Globus pallidus (tissue), 1 donor: ENCODE measurements at places on chromosomes 16 and 17.

DNA sequence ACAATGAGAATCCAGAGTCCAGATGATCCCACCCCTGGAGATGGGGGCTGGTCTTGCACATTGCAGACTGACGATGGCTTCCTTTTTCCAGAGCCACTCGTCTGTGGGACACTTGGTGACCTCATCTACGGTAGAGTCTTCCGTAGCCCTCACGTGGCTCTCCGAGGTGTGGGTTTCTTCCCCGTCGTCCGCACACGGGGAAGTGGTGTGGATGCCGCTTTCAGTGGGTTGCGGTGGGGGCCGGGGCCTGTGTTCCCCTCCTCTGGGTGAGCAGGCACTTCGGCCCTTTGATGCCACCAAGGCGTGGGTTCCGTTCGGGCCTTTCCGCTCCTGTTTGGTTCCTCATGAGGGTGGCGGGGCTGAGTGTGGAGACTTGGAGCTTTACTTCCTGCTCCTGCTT lies 21.4 kb downstream of the BAIAP2 start:
- DNase-seq, result no peak

DNA sequence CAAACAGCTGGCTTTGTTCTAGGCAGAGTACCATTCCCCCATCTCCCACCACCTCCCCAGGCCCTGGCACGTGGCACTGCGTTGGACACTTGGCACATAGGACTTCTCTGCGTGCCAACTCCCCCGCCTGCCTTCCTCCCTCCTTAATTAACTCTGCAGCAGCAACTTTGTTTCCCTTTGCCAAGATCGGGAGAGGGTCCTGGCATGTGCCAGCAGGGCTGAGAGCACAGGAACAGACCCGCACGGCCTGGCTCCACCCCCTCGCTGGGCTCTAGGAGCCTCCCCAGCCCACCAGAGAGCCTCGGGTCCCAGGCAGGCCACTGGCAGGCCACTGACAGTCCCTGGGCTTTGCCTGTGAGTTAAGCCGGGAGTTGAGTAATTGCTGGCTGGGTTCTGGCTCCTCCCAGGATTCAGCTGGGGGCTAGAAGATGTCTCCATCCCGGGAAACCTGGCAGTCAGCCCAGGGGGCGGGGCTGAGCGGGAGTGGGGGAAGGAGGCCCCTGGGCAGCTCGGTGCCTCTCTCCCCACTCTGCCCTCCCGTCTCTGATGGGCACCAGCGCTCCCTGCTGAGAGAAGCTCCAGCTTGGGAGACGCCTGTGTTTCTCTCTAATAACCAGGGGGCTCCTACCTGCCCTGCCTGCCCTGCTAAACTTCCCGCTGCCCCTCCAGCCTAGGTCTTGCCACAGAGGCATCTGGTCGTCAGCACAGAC lies 224.0 kb upstream of the TNRC6C start:
- peak; percentile 93 for DNase-seq

GRCh38 chr16:86241681-86242080 lies 268.6 kb upstream of the FOXF1 start:
- no peak for DNase-seq

DNA sequence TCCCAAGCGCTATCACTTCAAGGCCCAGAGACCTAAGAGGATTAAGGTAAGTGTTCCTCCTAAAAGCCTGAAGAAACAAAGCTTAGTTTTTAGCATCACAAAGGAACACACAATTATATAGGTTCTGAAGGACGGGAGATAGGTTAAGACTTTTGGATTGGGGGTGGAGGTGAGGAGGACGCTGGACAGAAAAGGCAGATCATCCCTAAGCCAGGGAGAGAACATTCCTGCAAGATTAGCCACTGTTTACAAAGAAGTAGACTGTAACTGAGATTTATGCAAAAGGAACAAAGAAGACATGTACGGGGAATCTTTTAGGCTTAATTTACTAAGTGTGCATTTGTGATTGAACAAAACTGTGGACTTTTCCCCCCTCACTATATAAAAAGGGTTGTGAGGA lies 184.1 kb upstream of the IRX5 start:
- no peak for DNase-seq

GRCh38 chr16:10121491-10121890 lies 60.7 kb downstream of the GRIN2A start:
- DNase-seq, result no peak

- DNase-seq, result no peak
These were observed 28.6 kb upstream of the MEIOC start for GRCh38 chr17:44627513-44628242.

GRCh38 chr16:30665155-30665829 lies 7.1 kb downstream of the FBRS start:
- DNase-seq, result no peak

- DNase-seq, result no peak
These were observed 40.1 kb upstream of the RGS9 start for GRCh38 chr17:65097110-65097509.

DNA sequence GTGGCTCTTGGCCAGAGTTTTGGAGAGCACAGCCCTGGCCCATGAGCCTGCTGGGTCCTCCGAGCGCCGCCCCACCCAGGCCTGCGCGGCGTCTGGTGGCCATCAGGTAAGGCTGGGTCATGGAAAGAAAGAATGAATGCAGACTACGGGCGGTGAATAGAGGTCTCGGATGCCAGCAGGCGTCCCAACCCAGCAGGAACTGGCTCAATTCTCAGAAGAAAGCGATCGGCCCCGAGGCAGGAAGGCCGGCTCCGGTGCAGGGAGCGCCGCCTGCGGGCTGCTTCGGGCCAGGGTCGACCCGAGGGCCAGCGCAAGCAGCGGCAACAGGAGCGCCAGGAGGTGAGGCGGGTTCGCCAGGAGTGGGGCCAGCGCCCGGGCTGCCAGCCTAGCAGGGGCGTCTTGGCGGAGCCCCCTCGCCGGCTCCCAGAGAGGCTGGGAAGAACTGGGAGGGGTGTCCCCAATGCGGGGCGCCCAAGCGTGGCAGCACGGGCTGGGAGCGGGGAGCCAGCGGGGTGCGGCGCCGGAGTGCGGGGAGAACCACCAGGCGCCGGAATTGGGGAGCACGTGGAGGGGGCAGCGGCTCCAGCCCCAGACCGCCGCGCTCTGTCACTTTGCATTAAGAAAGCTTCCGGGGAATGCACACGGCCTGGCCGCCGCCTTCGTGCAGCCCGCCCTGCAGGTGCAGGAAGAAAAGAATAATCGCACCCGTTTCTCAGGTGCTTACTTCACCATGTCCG lies 7.1 kb upstream of the TMC5 start:
- DNase-seq, result no peak

DNA sequence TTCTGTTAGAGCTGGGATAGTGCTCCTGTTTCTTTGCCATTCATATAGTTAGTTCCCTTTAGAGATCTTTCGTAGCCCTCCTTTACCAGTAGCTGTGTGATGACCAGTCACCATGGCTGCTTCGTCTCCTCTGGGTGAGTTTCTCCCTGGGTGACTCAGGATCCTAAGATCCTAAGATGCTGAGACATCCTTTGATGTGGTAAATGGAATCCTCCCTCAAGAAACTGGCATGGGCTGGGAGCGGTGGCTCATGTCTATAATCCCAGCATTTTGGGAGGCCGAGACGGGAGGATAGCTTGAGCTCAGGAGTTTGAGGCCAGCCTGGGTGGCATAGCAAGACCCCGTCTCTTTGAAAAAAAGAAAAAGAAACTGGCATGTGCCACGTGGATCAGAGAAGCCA lies 5.9 kb downstream of the PHAF1 start:
- DNase-seq, result no peak

DNA sequence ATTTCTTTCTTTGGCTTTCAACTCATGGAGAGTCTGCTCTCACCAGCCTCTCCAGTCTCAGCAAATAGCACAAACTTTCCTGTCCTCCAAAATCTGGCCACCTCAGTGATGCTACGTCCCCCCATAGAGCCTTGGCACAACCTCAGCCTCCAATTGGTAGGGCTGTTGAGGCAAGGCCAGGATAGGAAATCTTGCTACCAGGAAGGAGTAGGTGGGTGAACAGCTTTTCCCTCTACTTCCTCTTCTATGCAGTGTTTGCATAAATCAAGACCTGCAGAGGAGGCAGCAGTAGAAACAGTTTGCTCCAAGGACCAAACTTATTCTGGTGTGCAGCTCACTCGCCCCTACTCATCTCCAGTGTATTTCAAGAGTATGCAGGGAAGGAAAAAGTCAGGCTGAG lies 701 bp upstream of the DPEP2 start:
- no peak for DNase-seq

GRCh38 chr17:2406271-2406902 lies 5.5 kb upstream of the MNT start:
- DNase-seq, result no peak
